ENCODE measurements at places on chromosomes 2 and 18. TPM values are rescaled to one million over a fixed set of nuclear protein-coding genes. Genes with fewer than 3 reads are reported as not detected.

TPO gene
- not detected for total RNA-seq

ZBTB7C gene
- 0.17 TPM for total RNA-seq

COQ10B gene
- total RNA-seq, result 18.5 TPM

EDAR gene
- total RNA-seq, result not detected

SERPINB10 gene
- total RNA-seq, result not detected

Measured in A549 treated with Mapracorat at 1 μM for 4 hours (cell line).